ENCODE measurements at places on chromosomes 7 and 10.

GRCh38 chr7:108149908-108150307 lies 19.7 kb upstream of the LAMB4 start:
- DNase-seq: no peak

DNA sequence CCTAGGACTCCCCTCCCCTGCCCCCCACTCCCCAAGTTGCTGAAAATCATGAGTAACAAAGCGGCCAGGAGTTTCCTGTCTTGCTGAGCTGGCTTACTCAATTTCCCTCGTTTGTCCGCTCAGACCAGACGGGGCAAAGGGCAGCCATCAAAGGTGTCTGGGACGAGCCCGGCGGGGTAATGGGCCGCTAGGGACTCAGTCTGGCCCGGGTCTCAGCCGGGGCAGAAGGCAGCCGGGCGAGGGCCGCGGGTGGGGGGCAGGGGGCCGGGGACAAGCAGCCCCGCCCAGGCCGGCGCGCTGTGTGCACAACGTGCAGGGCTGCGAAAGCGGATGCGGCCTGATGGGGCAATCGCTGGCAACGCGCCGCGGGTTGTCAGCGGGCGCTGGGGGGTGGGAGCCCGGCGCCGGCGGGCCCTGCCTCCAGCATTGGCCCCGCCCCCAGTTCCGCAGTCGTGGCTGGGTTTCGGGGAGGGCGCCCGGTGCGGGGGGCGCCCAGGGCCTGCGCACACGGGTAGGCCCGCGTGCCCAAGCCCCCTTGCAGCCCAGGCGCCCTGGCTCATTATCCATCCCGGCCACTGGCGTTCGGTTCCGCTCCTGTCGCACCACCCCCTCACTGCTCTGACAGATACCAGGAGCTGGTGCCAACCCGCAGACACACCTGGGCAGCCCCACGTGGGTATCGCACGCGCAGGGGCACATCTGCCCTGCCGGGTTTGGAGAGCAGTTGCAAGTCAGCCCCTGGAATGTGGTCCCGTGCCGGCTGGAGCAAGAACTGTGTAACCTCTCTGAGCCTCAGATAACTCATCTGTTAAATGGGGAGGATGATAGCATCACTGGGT lies 35.1 kb downstream of the DNAJB12 start:
- peak; percentile 68 for DNase-seq

GRCh38 chr7:109322833-109323232 lies 753.2 kb downstream of the DNAJB9 start:
- no peak for DNase-seq

- no peak for DNase-seq
These were observed 133.4 kb downstream of the MACC1 start for GRCh38 chr7:20083781-20084180.

- DNase-seq: no peak
These were observed 15.8 kb upstream of the YAE1 start for GRCh38 chr7:39550411-39550810.

DNA sequence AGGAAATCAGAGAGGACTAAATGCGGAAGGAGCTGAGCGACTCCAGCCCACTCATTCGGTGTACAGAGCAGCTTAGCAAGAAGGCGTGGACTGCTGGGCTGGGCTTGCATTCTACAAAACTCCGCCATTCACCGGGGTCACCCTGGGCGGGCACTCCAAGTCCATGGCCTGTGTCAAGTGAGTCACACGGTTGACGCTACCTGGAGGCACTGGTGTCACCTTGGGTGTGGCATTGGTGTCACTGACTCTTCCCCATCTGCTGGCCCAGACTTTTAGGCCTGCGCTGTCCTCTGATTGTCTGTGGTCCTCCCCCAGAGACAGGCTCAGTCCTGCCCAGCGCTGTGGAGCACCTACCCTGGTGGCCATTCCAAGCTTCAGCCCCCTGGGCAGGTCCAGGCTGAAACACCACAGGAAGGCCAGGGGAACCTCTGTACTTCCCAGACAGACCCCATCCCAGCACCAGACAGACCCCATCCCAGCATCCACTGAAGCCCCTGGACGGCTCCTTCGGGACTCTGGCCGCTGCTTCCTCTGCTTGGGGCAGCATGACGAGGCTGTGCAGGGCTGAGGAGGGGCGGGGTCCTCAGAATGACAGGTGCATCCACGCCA lies 30.6 kb upstream of the CNPY1 start:
- no peak for DNase-seq

GRCh38 chr10:51679841-51680240 lies 19.6 kb downstream of the CSTF2T start:
- no peak for DNase-seq

DNA sequence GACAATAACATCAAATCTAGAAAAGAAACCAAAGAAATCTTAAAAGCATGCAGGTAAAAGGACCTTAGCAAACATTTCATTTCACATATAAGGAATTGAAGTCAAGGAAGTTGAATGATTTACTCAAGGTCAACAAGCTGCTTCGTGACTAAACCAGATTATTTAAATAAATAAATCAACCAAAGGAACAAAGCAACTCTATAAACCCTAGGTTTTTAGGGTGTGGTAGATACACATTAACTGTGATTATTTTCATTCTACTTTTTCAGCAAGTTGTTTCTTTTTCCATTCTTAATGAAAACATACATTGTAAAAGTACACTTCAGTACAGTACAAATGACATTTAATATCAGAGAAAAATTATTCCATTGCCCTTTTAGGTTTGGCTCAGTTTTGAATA lies 382.0 kb upstream of the STEAP1 start:
- DNase-seq: no peak

- DNase-seq: no peak
These were observed 43.4 kb downstream of the TMEM130 start for GRCh38 chr7:98826387-98826786.

DNA sequence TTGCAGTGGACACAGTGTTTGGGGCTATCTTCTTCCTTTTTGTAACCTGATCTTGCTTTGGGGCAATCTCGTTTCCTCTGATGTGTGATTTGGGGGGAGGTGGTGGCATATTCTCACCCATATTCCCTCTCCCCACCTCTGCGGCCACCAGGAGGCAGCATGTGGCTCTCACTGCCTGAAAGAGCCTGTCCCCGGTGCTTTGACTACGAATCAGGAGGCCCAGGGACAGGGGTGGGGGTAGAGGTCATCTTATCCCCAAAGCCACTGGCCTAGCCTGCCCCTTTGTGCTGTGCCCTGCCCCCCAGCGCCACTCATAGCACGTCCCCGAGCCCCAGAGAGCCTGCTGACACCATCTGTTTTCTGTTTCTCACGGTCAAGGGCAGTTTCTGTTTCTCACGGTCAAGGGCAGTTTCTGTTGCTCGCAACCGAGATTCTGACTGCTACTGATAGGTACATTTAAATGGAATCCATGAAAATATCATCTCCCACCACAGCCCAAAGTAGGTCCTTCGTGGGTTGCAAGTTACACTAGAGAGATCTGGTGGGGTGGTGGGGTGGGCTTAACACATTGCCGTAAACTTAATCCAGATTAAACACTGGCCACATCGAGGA lies 28.2 kb downstream of the PHYH start:
- DNase-seq: no peak

GRCh38 chr10:10663622-10664021 lies 354.1 kb upstream of the CELF2 start:
- DNase-seq: no peak

- no peak for DNase-seq
These were observed 9.0 kb upstream of the GNA12 start for GRCh38 chr7:2853147-2853546.

GRCh38 chr10:103140469-103140868 lies 52.6 kb downstream of the NT5C2 start:
- DNase-seq: no peak
